ENCODE measurements at places on chromosomes 3 and 15. TPM values are rescaled to one million over a fixed set of nuclear protein-coding genes. Genes with fewer than 3 reads are reported as not detected.

EBLN2 gene
- 6.3 TPM for total RNA-seq

DNA sequence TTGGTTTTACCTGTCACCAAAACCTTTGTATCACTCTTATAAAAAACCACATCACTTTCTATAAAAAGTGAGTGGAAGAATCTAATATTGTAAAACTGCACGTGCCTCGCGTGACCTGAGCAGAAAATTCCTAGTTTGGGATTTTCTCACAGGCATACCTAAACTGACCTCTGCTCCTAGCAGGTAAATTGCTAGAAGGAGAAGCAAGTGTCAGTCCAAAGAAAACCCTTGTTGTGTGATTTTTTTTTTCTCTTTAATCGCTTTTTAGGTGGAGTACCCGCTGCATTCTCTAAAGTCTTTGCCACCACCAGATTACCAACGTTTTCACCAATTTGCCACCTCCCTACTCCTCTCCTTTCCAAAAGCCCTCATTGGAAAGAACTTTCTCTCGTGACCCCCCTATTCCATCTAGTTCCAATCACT lies 534 bp upstream of the UBE2E1 start:
- DNase-seq, result no peak

GRCh38 chr3:107870943-107871638 lies 219.7 kb downstream of the CD47 start:
- no peak for DNase-seq

CDC25A gene
- 14.7 TPM for total RNA-seq

DNA sequence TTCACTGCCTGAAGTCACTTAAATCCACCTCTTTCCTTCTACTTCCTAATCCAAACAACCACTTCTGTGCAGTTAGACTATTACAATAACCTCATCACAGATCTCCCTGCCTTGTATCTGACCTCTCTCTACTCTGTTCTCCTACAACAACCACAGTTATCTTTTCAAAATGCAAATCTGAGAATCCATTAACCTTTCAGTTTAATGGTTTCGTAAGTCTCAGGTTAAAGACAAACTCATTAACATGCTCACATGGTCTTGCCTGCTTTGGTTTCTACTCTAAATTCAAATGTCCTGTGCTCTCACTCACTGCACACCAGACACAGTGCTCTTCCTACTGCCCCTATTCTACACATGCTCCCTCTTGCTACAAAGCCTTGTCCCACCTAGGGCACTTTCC lies 406.5 kb upstream of the THBS1 start:
- no peak for DNase-seq

- DNase-seq, result no peak
These were observed 55.3 kb downstream of the SLC28A2 start for GRCh38 chr15:45307230-45307924.

KLHL40 gene
- not detected for total RNA-seq

GRCh38 chr15:57455929-57456328 lies 79.6 kb downstream of the CGNL1 start:
- DNase-seq, result no peak

GPR15 gene
- 40.6 TPM for total RNA-seq

- DNase-seq, result no peak
These were observed 107.2 kb upstream of the MME start for GRCh38 chr3:154972951-154973350.

GRCh38 chr3:179175358-179175757 lies 27.2 kb downstream of the PIK3CA start:
- DNase-seq, result no peak

DNA sequence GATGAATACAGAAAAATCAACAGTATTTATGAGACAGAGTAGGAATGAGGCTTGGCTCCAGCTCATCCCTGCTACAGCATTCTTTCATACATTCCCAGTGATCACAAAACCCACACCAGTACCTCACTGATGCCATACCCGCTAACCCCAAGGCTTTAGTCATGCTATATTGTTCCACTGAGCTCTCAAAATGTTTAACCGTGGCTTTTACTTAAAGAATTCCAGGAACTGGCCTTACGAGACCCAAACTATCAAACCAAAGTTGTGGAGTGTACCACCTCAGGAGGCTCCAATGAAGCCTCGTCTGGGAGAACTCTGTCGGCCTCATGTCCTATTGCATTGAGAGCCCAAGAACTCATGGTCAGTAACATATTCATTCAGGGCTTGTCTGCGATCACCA lies 278.9 kb downstream of the ULK4 start:
- DNase-seq, result no peak
